ENCODE measurements at places on chromosomes 7 and 10.
A peak's percentile ranks its signal among the peaks of the same experiment; 100 is the strongest.

DNA sequence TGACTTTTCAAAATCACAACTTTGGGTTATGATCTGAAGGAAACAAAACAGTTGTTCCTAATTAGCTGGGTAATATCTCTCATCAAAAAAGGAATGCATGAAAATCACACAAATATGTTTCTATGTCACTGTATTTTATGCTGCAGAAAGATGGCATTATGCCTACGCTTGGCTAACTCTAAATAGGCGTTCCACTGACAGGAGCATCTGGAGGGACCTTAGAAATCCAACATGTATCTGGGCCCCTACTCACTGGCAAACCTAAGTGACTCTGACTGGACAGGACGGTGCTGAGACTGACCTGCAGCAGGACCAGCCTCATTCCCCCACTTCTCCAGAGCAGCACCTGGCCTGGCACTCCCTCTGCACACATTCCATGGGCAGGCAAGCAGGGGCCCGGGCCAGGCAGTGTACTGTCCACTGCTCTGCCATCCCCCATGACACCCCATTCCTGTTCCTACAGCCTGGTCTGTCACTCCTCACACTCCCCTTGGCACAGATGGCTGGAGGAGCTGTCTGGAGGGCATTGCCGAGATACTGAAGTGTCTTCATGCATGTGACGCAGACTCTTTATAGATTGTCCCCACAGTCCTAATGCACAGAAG, 2.6 kb upstream of the MYL7 start:
- no peak for DNase-seq

- DNase-seq, result no peak
These were observed 76.4 kb downstream of the GRK5 start for GRCh38 chr10:119283818-119284217.

GRCh38 chr7:28958235-28958979, at the start of gene TRIL:
Gene TRIL (minus strand): TSS chr7:28958330. CDS start chr7:28958046, 284 bp downstream.
- DNase-seq, result peak; percentile 83

DNA sequence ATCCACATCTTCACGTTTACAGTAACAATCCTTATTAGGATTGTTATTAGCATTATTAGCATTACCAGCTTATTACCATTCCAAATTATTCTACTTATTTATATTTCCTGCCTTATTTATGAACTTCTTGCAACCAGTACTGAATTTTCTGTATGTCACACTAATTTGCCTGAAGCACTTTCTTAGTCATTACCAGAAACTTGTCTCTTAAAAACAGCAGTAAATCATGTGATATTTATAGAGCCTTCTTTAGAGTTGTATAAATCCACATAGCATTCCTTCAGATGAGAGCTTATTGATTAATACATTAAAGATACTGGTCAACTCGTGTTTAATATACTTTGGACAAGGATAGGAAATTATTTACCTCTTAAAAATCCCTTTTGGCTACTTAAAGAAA, 618.6 kb downstream of the SUGCT start:
- no peak for DNase-seq

- peak; percentile 89 for DNase-seq
These were observed 19.1 kb downstream of the MXI1 start for GRCh38 chr10:110226543-110226925.

- DNase-seq, result no peak
These were observed 79.4 kb upstream of the PRR15 start for GRCh38 chr7:29484280-29484679.

DNA sequence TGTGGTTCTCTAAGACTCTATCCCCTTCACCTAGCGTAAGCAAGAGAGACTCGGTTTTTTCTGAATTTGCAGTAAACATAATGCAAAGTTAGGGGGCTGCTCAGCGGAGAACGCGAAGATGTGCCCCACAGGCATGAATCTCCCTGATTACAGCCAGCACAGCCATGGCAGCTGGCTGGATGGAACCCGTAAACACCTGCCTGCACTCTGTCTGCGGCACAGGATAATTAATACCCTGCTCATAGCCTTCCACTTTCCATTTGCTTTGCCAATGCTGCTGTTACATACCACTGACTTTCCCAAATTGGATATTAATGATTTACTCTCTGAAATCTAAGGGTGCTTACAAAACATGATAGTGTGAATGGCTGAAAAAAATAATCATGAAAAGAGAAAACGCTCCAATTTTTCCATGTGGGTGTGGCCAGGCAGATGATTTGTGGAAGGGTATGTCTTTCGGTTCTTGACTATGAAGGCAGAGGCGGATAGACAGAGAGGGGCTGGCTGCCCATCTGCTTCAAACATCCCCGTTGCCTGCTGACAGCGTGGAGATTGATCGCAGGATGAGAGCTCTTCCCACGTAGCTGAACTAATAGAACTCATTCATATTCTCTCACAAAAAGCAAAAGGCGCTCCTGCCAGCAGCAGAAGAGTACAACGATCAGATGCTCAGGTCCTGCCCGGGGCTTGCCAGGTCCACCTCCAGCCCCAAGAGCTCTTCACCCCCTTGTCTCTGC, 193.2 kb upstream of the GHITM start:
- DNase-seq, result no peak

GRCh38 chr7:121331048-121331447, 2.2 kb downstream of the WNT16 start:
- DNase-seq, result no peak

DNA sequence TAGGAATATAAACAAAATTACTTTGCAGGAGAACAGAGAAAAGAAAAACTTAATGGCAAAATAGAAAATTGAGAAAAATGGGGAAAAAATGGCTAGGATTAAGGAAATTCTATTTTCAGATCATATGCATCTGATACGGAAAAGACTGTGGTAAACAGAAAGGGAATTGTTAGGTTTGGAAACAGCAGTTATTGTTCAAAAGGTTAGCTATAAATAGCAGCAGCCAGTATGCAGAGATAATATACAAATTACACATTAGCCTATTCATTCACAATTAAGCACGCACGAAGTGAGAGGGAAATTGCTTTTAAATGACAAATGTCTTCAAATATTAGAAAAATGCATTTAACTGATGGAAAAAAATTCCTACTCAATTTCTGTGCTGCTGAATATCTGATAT, 224.1 kb upstream of the FAM3C start:
- DNase-seq, result no peak

DNA sequence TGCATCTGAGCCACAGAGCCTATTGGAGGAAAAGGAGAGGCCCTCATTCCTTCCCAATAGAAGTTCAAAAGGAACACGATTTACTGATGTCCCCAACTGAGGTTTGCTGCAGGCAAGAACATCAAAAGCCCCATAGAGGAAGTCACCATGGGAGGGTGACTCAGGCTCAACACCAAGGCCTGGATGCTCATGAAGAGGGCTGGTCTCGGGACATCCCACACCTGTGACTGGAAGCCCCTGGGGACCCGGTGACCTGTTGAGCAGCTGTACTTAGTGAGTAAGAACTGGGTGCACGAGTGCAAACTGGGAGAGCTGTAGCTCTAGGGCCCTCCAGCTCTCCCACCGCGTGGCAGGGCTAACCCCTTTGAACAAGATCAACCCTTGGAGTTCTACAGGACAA, 38.0 kb downstream of the CYTH3 start:
- DNase-seq, result no peak

DNA sequence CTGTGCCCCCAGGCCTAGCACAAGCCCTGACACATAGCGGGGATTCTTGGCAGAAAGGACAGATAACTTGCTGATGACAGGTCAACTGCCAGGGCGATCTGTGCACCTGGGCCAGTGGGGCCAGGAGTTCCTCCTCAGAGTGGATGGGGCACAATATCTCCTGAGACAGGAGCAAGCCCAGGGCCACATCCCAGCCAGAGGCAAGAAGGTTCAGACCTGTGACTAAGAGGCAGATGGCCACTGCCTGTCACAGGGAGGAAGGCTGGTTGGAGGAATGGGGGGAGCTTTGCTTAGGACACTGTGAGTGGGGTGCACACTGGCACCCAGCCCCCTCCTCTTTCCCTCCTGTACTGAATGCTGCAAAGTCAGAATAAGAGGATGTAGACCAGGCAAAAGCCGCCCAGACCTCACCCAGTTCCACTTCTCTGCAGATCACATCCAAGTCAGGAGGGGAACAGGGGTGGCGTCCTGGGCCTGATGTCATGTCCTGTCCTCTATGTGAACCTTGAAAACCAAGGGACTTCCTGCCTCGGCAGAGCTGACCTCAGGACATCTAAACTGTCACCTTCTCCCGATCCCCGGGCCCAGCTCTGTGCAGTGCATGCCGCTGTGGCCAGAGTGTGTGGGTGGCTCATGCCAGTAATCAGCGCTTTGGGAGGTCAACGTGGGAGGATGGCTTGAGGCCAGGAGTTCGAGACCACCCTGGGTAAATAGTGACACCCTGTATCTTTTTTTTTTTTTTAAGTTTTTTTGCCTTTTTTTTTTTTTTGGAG, 1.3 kb downstream of the GUSB start:
- DNase-seq, result peak; percentile 24

GRCh38 chr7:148622887-148623585, 32.5 kb downstream of the C7orf33 start:
- DNase-seq, result no peak

GRCh38 chr10:127878475-127879055, 14.2 kb downstream of the CLRN3 start:
- DNase-seq, result no peak

GRCh38 chr7:43872406-43873110, 3.2 kb upstream of the MRPS24 start:
- peak; percentile 60 for DNase-seq

DNA sequence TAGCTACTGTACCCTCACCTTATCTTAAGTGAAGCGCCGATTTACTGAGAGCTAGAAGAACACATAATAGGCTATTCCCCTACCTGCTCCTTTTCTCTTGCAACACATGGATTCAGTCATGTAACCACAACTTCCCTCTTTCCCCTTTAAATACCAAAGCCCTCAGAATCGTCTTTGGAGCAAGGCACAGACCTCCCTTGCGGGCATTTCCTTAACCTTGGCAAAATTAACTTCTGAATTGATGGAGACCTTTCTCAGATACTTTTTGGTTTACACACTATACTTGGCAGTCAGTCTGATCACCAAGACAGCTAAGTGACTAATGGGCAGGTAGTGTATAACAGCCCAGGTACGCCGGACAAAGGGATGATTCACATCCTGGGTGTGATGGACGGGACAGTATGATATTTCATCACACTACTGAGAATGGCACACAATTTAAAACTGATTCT, 72.7 kb upstream of the SEC61G start:
- DNase-seq, result peak; percentile 42

- DNase-seq, result peak; percentile 64
These were observed 223.8 kb downstream of the KIAA1217 start for GRCh38 chr10:24432478-24433416.

- DNase-seq, result no peak
These were observed 90.5 kb downstream of the RNF216 start for GRCh38 chr7:5690931-5691473.

DNA sequence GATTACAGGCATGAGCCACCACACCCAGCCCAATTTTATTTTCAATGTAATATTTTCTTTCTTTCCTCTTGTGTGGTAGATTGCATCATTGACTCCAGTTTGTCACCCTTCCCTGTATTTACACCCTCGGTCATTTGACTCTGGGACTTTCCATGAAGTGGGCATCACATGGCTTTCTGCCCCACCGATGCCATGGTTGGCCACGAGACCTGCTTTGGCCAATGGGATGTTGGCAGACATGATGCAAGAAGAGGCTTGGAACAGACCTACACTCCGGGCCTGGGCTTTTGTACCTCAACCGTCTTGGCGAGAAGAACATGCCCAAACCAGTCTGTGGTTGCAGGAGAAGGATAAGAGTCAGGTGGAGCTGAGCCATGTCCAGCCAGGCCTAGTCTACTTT, 38.8 kb upstream of the CACUL1 start:
- no peak for DNase-seq

DNA sequence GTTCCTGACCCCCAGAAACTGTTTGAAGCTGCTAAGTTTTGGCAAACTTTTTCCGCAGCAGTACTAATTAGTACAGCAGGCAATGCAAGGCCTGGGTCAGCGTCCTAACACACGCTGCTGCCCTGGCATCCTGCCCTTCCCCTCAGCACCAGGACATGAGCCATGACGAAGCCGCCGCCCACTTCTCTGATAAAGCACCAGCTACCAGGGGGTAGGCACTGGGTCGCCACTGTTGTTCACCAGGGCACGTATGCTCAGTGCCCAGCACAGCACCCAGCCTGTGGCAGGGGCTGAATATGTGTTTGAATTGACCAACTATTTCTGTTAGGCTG, 59.5 kb downstream of the CHST15 start:
- no peak for DNase-seq

- no peak for DNase-seq
These were observed 38.3 kb downstream of the NT5C3A start for GRCh38 chr7:33024189-33024757.

DNA sequence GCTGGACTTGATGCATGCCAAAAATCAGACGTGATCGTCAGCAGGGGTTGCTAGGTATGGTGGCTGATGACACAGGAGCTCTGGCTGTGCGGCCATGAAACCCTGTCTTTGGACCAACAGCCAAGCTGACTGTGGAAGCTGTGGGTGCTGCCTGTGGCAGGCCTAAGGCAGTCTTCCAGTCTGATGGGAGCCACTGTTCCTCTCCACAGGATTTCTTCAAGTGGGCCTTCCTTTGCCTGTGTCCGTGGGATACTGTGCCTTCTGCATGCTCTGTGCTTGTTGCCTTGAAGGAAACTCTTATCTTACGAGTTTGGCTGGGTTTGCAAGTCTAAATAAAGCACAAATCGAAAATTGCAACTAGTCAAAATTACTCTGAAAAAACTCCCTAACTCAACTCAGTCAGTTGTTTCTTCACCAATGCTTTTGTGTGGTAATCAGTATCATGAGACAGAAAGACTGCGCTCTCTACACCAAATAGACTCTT, 101.9 kb upstream of the PDLIM1 start:
- no peak for DNase-seq

DNA sequence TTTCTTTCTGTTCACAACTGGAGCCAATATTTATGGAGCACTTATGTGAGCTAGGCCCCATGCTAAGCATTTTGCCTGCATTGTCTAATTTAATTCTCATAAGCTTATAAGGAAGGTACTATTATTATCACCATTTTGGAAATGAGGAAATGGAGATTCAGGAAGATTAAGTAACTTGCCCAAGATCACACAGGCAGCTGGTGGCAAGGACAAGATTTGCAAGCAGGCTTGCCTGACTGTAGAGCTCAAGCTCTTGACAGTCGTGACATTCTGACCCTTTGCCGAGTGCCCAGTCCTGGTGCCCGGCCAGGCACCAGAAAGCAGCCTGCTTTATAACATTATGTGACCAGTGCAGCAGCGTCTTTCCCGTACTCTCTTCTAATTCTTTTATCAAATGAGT, 38.2 kb downstream of the WNT2 start:
- no peak for DNase-seq

DNA sequence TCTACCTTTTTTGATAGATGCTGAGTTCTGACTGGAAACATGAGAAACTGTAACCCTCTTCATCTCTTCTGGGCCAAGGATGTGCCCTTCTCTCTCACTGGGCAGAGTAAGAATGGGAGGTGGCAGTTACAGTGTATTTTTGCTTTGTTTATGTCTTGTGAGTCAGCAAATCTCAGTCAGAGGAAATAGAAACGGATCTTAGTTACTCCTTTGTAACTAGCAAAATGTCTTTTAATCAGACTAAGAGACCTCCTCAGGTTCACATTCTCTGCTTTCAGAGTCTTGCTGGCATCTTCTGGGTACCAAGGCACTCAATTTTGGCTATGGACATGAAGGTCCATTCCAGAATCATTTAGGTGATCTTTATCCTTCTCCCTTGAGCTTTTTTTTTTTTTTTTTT, 70.9 kb downstream of the HHEX start:
- no peak for DNase-seq

- no peak for DNase-seq
These were observed 80.5 kb downstream of the MACC1 start for GRCh38 chr7:20136647-20137046.

All from urothelium cell line (cell line).